ENCODE measurements at places on chromosomes 1 and 21.
A peak's percentile ranks its signal among the peaks of the same experiment; 100 is the strongest.

DNA sequence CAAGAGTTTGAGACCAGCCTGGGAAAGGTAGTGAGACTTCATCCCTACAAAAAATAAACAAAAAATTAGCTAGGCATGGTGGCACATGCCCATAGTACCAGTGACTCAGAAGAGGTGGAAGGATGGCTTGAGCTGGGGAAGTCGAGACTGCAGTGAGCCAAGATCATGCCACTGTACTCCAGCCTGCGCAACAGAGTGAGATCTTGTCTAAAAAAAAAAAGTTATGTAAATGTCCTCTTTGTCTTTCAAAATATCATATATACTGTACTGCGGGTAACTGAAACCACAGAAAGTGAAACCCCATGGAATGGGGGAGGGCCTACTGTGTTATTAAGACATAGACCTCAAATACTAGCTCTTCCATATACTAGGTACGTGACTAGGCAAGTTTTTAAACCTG lies 20.8 kb downstream of the ACADM start:
- DNase-seq = no peak

DNA sequence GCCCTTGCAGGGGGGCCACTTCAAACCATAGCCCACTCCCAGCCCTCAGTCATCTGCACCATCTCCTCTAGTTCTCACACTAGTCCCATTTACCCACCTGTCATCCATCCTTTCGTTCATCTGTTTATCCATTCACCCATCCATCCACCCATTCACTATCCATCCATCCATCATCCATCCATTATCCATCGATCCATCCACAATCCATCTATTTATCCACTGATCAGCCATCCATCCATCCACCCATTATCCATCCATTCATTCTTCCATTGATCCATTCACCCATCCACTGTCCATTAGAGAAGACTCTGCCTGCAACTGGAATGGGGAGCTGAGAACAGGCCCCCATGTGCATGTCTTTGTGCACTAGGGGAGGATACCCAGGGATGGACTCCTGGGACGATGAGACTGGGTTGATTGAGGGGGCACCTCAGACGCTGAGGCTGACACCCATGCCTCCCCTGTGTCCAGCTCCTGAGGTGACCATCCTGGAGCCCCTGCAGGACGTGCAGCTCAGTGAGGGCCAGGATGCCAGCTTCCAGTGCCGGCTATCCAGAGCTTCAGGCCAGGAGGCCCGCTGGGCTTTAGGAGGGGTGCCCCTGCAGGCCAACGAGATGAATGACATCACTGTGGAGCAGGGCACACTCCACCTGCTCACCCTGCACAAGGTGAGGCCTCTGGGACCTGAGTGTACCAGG lies 97.9 kb downstream of the TRIM11 start:
- DNase-seq = peak; percentile 8

GRCh38 chr21:30672985-30673650 lies 30.5 kb downstream of the KRTAP20-3 start:
- no peak for DNase-seq

- no peak for DNase-seq
These were observed 11.2 kb upstream of the KCNE2 start for GRCh38 chr21:34352556-34352955.

GRCh38 chr1:242477944-242478343 lies 46.6 kb downstream of the PLD5 start:
- no peak for DNase-seq

GRCh38 chr21:32330784-32331311 lies 32.2 kb downstream of the MRAP start:
- no peak for DNase-seq

DNA sequence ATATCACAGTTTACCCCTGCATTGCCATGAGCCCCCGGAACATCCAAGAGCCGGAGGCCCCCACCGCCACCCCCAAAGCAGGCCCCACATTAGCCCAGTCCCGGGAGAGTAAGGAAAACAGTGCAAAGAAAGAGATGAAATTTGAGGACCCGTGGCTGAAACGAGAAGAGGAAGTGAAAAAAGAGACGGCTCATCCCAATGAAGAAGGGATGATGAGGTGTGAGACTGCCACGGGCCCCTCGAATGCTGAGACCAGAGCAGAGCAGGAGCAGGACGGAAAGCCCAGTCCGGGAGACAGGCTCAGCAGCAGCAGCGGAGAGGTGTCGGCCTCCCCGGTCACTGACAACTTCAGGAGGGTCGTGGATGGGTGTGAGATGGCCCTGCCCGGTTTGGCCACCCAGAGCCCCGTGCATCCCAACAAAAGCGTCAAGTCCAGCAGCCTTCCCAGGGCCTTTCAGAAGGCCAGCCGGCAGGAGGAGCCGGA lies 532.4 kb downstream of the KIF26B start:
- DNase-seq = no peak

GRCh38 chr1:103274886-103275285 lies 166.6 kb upstream of the COL11A1 start:
- no peak for DNase-seq

- DNase-seq = no peak
These were observed 132.7 kb upstream of the SGIP1 start for GRCh38 chr1:66401244-66401643.

DNA sequence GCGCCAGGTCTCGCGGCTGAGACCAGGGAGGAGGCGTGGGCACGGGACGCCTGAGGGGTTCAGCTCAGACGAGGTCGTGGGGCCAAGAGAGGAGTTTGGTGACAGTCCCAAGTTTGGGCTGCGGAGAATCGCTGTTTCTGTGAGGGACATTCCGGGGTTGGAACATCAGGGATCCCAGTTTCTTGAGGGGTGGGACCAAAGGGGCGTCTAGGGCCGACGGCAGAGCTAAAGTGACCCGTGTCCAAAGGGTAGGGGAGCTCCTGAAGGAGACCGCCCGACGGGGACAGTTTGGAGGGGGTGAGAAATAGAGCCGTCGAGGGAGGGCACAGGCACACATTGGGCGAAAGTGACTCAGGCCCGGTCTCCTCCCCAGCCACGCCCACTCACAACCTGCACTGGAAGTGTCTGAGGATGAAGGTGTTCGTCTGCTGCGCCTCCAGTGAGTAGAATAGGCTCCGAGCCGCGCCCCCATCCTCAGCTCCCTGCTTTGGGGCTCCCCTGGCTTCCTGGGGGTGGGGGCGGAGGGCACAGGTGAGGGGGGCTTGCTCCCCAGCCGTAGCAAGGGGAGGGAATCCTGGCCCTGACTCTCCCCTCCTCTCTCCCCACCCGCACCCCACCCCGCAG lies 7.0 kb downstream of the EFNA3 start:
- peak; percentile 69 for DNase-seq

GRCh38 chr1:205317311-205317917 lies 4.1 kb downstream of the NUAK2 start:
- no peak for DNase-seq

- DNase-seq = no peak
These were observed 235.3 kb upstream of the ESRRG start for GRCh38 chr1:216958569-216958968.

DNA sequence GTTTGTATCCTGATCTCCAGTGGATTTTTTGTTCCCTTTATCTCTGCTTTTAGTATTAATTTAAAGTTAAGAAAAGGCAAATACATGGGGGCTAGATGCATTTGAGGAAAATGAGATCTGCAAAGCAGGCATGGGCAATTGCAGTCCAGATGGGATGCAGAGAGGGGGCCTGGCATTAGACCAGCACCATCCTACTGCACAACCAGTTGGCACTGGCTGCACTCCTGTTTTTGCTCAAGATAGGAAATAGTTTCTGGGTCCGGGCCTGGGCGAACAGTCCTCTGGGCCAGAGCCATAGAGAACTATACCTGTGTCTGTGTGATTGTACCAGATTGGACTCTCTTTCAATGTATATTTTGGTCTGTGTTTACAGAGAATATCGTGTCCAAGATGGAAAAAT lies 34.0 kb upstream of the LEPR start:
- DNase-seq = no peak

DNA sequence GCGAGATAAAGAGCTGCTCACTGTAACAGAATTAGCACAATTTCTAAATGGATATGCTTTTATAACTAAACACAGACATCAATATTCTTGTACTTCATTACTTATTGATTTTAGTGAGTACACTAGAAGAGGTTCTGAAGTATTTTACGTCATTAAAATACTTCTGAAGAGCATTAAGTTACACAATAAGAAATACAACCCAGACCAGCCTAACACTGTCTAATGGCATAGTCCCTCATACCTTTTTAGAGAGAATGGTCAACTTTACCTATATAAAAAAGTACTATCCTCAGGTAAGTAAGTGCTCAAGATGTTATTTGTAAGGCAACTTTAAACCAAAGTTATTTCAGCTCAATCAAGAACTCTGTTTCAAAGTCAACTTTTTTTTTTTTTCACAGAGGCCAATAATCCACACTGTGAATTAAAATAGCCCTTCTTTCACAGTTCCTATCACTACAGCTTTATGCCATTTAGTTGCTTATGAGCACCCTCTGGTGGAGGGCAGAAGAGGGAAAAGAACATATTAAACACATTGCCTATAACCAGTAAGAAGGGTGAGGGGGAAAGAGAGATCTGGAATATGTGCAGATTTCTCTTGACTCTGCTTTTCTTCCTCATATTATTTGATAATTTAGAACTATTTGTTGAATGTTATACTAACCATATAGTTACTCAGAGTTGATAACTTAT lies 182.1 kb upstream of the DMRTA2 start:
- peak; percentile 48 for DNase-seq

DNA sequence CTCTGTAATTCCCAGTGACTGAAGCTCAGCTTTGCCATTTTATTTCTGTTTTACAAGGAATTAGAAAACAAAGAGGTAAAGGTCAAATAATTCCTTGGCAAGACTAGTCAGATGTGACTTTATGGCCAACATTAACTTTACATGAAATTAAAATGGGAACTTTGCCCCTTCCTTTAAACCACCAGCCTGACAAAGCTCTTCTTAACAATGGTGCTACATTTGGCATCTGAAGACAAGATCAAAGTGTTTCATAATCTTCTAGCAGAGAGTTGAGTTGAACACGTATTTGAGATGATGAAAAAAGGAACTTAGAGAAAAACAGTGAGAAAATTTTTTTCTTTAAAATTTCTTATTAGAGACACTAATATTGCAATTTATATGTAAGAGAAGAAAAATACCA lies 193.8 kb downstream of the AK5 start:
- no peak for DNase-seq

DNA sequence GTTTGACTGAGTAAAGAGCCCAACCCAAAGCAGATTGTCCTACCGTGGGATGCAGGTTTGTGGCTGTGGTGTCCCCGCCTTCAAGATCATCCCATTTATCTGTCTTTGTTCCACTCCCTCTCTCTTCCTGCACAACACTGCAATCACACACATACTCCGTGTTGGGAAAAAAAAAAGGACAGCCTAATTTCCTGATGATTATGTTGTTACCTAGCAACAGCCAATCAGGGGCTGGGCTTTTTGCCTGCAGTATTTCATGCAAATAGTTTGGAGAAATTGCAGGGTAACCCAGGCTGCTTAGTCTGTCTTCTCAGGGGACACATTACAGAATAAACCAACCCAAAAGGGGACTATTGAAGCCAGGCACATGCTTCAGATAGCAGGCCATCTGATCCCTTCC lies 38.3 kb downstream of the PHC2 start:
- DNase-seq = peak; percentile 27

DNA sequence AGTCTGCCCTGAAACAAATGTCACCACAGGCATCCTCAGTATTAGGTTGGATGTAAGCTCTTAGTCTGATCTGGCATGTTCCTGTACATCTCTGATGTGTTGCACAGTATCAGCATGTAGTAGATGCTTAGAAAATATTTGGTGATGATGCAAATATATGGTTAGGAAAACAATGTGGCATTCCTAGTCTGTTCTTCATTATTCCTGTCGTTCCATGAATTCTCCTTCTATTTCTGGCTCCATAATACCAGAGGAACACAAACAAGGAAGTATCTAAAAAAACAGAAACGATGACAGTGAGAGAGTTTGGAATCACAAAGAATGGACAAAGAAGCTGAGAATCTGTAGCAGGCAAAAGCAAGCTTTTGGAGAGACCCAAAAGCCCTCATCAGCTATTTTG lies 236.6 kb downstream of the HHAT start:
- DNase-seq = no peak

DNA sequence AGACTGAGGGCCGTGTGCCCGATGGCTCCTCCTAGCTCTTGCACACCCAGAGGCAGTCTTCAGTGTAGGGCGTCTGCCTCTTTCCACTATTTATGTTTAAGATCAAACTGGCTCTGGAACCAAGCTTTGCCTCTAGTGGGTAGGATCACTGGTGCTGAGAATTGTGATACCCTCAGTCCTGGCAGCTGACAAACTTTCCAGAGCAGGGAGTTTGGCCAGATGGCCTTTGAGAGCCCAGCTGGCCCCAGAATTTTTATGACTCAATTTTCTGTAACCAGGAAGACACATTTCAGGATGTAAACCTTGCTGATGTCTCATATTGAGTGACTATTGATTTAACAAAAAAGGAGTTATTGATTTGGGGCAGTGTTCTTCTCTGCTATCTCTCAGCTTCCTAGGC lies 6.7 kb downstream of the COQ8A start:
- peak; percentile 15 for DNase-seq

GRCh38 chr1:225843426-225843795 lies 33.5 kb downstream of the EPHX1 start:
- no peak for DNase-seq

DNA sequence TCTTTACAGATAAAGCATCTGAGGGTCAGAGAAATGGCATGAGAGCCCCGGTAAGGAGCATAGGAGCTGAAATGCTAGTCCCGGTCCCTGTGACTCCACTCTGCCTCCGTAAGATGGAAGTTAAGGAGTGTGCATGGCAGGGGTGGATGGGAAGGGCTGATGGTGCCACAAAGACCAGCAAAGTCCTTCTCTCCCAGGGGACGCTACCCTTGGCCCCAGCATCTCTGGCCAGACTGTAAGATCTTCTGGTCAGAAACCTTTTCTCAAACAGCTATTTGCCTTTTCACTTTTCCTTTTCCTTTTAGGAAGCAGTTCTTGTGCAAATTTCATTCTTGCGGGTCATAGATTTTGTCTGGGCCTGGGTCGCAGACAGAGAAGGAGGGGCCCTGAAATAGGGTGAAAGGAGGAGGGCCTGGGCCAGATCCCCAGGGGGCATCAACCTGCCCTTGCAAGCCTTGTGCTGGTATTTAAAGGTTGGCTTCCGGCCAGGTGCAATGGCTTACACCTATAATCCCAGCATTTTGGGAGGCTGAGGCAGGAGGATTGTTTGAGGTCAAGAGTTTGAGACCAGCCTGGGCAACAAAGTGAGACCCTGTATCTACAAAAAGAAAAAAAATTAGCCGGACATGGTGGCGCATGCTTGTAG lies 14.4 kb upstream of the EPS8L3 start:
- no peak for DNase-seq

DNA sequence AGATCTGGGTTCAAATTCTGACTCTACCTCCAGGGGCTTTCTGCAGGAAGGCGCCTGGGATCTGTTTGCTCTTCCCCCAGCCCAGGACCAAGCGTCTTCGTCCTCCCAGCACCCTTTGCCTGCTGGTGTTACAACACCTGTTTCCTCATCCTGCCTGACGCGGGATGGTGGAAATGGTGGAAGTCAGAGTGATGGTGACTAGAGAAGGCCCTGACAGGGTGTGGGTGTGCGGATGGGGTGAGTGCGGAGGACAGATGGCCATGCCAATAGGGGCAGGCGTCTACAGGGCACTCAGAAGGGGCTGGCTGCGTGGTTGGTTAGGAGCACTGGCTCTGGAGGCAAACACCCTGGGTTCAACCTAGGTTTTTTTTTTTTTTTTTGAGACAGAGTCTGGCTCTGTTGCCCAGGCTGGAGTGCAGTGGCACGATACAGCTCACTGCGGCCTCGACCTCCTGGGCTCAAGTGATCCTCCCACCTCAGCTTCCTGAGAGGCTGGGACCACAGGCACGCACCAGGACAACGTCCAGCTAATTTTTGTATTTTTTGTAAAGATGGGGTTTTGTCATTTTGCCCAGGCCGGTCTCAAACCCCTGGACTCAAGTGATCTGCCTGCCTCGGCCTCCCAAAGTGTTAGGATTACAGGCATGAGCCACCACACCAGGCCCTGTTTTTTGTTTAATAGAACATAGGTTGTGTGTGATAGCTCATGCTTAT lies 1.5 kb downstream of the THEMIS2 start:
- no peak for DNase-seq
